BJ (cell line): ENCODE measurements at places on chromosomes 7 and 10. TPM values are rescaled to one million over a fixed set of nuclear protein-coding genes. Genes with fewer than 3 reads are reported as not detected.

MAT1A gene
- not detected in 2 replicates for polyA plus RNA-seq

AKR1C1 gene
- 4.0 and 4.2 TPM in 2 replicates for polyA plus RNA-seq

MCM10 gene
- 2.3 and 3.3 TPM in 2 replicates for polyA plus RNA-seq

KIAA1217 gene
- polyA plus RNA-seq = 1.3 and 2.2 TPM in 2 replicates

CYP2C19 gene
- not detected in 2 replicates for polyA plus RNA-seq

STEAP1B gene
- polyA plus RNA-seq = 1.4 and 4.3 TPM in 2 replicates

OR2A42 gene
- 0.02 TPM in 1 of 2 replicates, not detected in the other for polyA plus RNA-seq

NPTX2 gene
- 1.5 and 2.4 TPM in 2 replicates for polyA plus RNA-seq

DBF4 gene
- 3.8 and 5.4 TPM in 2 replicates for polyA plus RNA-seq

FBXL13 gene
- 0.20 and 0.43 TPM in 2 replicates for polyA plus RNA-seq

ATG9B gene
- 0.07 and 0.15 TPM in 2 replicates for polyA plus RNA-seq

RNF32 gene
- polyA plus RNA-seq = 0.63 and 0.93 TPM in 2 replicates

KIF11 gene
- polyA plus RNA-seq = 4.3 and 9.2 TPM in 2 replicates
